H7 (cell line): ENCODE measurements at places on chromosomes 3 and 15. TPM values are rescaled to one million over a fixed set of nuclear protein-coding genes. Genes with fewer than 3 reads are reported as not detected.

DNA sequence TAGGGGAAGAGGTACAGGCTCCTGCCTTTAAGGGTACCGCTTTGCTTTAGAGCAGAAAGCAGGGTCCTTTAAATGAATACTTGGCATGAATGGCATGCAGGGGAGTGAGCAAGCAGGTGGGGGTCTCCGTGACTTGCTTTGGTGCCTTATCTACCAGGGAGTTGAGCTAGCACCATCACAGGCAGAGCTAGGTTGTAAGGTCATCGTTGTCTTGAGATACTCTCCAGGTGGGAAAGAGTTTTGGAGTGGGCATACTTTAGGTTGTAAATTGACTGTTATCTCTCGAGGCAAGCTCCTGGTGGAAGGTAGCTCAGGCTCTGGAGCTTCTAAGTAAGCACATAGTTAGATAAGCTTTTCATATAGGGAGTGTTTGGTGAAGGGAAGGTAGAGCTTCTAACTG, 5.6 kb downstream of the GASK1A start:
- no peak for DNase-seq

- no peak for DNase-seq
Measured at GRCh38 chr3:192812743-192813383, 85.5 kb upstream of the FGF12 start.

- DNase-seq = no peak
Measured at GRCh38 chr3:128187495-128187894, 34.2 kb downstream of the EEFSEC start.

DNA sequence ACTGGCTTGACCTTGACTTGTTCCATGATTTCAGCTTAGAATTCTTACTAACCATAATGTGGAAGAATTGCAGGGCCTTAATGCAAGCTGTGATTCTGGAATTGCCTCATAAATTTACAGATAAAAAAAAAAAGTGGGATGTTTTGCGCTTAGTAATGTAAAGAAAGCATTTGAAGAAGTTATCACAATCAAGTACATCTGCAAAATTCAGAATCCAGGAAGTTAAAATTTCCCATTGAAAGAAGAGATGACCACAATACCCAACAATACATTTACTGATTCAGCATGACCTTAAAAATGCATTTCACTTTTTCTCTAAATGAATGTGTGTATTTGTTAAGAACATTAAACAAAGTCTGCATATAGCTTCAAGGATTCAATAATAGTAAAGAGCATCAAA, 65.1 kb upstream of the CCNL1 start:
- no peak for DNase-seq

Gene DLEC1
- 0.33 and 1.3 TPM in 2 replicates for total RNA-seq
